ENCODE measurements at places on chromosomes 7 and 10.
A peak's percentile ranks its signal among the peaks of the same experiment; 100 is the strongest.

DNA sequence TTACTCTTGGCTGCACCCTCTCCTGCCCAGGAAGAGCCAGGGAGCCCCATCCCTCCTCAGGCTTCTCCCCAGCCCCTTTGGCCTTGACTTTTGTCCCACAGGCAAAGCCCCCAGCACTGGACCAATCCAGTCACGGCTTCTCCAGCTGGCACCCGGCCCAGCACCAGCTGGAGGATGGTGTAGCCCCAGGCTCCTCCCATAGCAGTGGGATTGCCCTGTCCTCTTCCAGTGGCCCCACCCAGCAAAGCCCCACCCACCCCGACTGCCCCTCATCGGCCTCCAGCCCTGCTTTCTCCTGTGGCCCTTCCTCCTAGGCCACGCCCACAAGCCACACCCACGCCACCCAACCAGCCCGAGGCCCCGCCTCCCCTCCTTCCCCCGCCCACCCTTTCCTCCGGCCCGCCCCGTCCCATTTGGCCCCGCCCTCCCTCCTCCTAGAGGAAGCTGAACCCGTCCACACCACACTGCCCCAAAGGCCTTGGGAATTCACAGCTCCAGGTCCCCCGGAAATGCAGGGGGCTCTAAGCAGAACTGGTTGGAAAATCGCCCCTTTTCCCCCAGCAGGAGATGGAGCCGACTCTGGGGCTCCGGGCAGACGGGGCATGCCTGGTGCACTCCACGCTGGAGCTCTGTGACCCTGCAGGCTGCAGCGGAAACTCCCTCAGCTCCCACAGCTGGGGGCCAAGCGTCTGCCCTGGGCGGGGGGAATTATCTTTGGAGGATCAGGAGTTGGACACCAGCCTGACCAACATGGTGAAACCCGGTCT lies 25.2 kb downstream of the GET4 start:
- peak; percentile 90 for DNase-seq

DNA sequence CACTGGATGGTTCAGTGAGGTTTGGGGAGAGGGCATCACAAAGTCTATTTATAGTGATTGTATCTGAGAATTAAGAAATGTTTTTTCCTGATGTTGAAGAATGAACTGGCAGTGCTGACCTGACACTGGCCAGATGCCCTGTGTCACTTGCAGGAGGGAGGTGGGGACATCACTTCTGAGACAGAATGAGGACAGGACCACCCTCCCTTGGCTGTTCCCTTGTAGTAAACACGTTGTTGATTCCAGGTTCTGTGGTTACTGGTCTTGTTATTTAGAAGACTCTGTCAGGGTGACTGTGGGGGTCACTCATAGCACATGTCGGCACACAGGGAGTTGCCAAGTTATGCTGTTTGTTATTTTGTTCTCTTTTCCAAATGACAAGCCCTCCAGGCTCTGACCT lies 126.4 kb downstream of the ADCY1 start:
- DNase-seq, result no peak

GRCh38 chr7:134811765-134812164 lies 32.3 kb downstream of the CALD1 start:
- no peak for DNase-seq

DNA sequence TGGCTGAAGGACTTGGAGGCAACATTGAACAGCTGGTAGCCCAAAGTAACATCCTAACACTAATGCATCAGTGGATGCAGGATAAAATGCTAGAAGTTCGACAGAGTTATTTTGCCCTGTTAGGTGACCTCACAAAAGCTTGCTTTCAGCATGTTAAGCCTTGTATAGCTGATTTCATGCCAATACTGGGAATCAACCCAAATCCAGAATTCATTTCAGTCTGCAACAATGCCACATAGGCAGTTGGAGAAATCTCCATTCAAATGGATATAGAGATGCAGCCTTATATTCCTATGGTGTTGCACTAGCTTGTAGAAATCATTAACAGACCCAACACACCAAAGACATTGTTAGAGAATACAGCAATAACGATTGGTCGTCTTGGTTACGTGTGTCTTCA lies 62.9 kb downstream of the CCSER2 start:
- DNase-seq, result no peak

GRCh38 chr7:1858435-1859265 lies 188.6 kb downstream of the ELFN1 start:
- no peak for DNase-seq

GRCh38 chr7:50228148-50228547 lies 76.4 kb upstream of the IKZF1 start:
- DNase-seq, result no peak

- DNase-seq, result no peak
Measured at GRCh38 chr10:113802997-113803396, 50.9 kb downstream of the DCLRE1A start.

GRCh38 chr7:31934551-31934950 lies 135.7 kb downstream of the PDE1C start:
- no peak for DNase-seq

- no peak for DNase-seq
Measured at GRCh38 chr7:4720225-4720624, 38.1 kb downstream of the FOXK1 start.

DNA sequence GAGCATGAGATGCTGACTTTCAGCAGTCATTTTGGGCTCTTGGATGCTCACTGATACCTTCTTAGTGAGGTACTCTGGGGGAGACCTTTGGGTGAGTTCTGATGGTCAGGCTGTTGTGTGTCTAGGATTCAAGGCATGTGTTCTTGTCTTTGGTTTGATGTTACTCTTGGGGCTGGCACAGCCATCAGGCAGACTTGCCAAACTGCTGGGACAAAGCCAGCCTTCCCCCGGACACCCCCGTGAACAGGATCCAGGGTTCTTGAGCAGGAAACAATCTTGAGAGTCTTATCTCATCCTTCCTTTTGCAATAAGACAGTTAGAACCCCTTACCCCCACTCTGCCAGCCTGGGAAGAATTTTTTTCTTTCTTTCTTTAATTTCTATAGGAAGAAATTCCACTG lies 42.2 kb downstream of the SUFU start:
- DNase-seq, result no peak

- no peak for DNase-seq
Measured at GRCh38 chr10:89563311-89563710, 27.9 kb upstream of the SLC16A12 start.

GRCh38 chr7:34357068-34357467 lies 300.9 kb upstream of the NPSR1 start:
- DNase-seq, result no peak

Data from NCI-H2029 (cell line).